ENCODE measurements at places on chromosomes 4 and X.

- DNase-seq: no peak
These were observed 19.9 kb upstream of the PJA1 start for GRCh38 chrX:69185141-69185540.

DNA sequence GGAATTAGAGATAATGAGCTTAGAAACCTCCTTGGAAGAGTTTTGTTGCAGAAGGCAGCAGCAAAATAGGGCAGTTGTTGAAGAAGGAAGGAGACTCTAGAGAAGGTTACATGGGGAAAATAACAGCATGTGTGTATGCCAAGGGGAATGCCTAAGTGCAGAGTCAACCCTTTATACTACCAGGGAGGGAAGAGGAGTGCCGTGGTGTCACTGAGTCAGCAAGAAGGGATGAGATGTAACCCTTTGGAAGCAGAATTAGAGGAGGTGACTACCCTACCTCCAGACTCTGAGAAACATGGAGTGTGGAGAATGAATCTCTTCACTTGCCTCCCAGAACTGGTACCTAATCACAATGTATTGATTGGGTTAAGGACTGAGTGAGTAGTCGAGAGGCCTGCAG, 6.7 kb upstream of the GABRE start:
- no peak for DNase-seq

- no peak for DNase-seq
These were observed 147.2 kb upstream of the DKK2 start for GRCh38 chr4:107183155-107183774.

- no peak for DNase-seq
These were observed 67.2 kb upstream of the SPP1 start for GRCh38 chr4:87908336-87908735.

DNA sequence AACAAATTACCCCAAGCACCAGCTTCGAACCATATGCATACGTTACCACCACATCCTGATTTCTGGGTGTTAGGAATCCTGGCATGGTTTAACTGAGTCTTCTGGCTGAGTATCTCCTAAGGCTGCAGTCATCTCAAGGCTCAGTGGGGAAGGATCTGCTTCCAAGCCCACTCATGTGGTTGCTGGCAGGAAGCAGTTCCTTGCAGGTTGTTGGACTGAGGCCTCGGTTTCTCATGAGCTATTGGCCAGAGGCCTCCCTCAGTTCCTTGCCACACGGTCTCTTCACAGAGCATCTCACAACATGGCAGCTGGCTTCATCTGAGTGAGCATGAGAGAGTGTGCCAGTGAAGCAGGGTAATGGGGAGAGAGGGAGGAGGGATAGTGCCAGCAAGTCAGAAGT, 96.1 kb upstream of the MTM1 start:
- no peak for DNase-seq

DNA sequence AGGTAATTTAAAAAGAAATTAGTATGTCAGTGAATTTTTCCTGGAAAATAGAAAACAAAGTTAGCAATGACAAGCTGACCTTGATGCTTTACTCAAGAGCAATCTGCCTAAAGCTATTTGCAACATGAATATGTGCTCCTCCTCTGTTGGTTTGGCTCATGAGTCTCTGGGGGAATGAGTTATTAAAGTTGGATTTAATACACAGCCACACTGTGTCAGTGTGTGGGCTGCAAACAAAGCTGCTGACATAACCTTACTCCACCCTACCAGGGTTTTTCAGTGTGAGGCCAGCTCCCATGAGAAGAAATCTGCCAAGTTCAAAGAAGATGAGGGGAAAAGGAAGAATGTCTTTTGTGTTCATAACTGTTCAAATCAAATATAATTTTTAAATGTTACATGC, 280.5 kb downstream of the TLL1 start:
- DNase-seq: no peak

GRCh38 chr4:6912441-6912840, 2.8 kb downstream of the TBC1D14 start:
- DNase-seq: no peak

DNA sequence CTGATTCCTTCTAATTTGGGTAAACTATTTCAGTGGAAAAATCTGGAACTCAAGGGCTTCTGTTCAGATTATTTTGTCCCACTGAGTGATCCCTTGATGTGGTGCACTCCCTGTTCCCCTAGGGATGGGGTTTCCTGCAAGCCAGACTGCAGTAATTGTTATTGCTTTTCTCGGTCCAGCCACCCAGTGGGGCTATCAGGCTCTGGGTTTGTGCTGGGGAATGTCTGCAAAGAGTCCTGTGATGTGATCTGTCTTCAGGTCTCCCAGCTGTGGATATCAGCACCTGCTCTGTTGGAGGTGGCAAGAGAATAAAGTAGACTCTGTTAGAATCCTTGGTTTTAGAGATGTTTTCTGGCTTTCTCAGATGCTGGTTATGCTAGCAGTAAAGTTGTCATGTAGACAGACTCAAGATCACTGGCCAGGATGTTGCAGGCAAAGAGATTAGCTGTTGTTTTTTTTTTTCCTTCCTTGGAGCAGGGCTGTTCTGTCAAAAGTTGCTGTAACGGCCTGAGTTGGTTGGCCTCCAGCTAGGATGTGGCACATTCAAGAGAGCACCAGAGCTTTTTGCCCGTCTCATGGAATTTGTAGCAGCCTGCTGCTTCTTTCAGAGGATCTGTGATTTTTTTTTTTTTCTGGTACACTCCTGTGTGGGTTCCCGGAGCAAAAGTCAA, 1314.0 kb downstream of the PCDH19 start:
- no peak for DNase-seq
